Myocyte (in vitro differentiated cells): ENCODE measurements at places on chromosomes 12 and 14. TPM values are rescaled to one million over a fixed set of nuclear protein-coding genes. Genes with fewer than 3 reads are reported as not detected.

DNA sequence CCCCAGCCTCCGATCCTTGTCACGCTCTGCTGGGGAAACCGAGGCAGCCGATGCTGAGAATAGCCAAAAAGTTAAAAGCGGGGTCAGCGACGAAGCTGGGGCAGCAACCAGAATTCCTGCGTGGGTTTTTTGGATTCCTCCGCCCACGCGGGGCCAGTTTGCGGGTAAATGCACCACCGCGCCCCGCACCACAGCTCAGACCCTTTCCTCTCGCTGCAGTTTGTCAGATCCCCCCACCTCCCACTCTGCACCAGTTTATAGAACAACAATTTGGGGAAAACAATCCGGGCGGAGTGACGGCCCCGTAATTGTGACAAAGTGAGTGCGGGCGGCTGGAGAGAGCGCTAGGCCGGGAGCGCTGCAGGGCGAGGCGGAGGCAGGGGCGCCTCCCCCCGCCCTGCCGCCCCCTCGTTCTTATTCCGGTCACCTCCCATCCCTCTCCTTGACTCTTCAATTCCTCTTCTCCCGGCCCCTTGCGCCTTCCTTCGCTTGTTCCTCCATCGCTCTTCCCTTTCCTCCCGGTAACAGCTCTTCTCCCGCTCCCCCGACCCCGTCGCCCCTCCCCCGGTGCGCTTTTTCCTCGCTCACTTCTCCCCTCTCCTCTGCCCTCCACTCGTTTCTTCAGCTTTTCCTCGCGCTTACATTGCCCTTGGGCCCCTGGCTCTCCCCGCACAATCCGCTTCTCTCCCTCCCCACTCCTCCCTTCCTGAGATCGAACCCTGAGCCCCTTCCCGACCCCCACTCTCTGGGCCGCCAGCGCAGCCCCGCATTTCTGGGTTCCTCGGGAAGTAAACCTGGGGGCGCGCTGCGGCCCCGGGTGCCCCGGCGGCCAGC is 646 bp upstream of the DNAJC22 start:
- no peak for DNase-seq

GRCh38 chr12:111926631-111927030 is 84.6 kb downstream of the MAPKAPK5 start:
- no peak for DNase-seq

- DNase-seq = no peak
Measured at GRCh38 chr12:112963227-112963861, 15.0 kb upstream of the OAS2 start.

DNA sequence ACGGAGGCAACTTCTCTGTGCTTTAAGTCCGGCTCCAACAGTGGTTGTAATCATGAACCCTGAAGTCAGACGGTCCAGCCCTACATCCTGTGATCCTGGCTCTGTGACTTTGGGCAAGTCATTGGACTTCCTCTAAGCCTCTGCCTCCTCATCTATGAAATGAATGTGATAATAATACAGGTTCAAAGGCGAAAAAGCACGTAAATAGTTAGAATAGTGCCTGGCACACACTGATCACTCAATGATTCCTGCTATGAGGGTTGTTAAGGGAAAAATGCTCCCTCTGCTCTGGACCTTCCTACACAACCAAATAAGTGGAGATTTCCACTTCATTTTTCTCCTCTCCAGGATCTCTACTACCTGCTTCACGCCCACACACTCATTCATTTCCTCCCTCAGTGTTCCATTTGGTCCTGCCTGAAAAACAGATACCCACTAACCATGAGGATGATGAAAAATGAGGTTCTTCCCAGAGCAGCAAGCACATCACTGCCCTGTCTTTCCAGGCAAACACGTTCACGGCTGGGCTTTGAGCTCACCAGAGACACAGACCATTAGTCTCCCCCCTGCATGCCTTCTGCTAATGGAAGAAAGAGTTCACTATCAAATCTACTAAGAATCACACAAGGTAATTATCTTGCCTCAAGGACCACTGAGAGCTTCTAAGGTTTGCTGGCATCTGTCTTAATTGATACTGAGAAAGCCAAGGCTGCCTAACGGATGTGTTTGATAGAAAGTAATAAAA is 13.2 kb downstream of the NUAK1 start:
- no peak for DNase-seq

GRCh38 chr12:104712968-104713367 is 245.1 kb downstream of the SLC41A2 start:
- DNase-seq = no peak

GRCh38 chr14:69662636-69663299 is 51.4 kb downstream of the SUSD6 start:
- no peak for DNase-seq

DNA sequence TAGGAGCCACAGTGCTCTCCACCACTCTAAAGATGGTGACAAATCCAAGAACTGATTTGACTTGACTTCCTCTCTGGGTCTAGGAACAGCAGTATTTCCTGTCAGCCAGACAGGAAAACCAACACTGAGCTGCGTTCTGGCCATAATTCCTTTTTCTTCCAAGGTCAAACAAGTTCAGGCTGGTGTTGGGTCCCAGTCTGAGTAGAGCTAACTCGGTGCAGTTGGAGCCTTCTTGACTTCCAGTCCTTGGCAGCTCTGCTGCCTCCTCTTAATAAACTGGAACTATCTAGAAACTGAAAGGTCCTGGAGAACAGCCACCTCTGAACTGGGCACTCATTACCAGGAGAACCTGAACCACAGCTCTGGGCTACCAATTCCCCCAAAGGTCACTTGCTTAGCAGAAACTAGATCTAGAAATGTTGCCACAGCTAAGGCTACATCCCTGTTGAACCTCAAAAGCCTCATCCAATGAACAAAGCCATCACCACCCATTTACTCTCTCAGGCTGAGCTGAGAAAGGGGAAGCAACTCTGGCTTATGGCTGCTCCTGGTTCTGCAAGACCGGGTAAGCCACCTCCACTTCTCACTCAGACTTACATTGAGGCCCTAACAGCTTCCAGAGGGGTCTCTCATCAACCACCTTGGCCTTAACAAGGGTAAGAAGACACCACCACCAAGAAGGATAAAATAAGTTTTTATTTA is 27.7 kb downstream of the MAX start:
- no peak for DNase-seq

DNA sequence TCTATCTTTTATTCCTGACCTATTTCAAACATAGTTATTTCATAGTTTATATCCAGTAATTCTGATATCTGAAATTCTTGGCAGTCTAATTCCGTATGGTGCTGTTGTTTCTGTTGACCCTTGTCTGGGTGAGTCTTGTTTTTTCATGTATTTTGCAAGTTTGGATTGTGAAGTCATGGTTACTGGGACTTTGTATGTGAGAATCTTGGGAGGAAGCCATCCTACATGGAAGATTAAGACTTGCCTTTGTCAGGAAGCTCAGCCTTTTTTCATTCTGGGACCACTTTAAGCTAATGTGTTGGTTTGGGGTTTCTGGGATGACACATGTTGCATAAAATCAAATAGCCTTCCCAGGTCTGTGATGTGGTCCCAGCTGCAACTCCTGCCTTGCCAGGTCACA is 191.6 kb upstream of the E2F7 start:
- peak; percentile 7 for DNase-seq

DNA sequence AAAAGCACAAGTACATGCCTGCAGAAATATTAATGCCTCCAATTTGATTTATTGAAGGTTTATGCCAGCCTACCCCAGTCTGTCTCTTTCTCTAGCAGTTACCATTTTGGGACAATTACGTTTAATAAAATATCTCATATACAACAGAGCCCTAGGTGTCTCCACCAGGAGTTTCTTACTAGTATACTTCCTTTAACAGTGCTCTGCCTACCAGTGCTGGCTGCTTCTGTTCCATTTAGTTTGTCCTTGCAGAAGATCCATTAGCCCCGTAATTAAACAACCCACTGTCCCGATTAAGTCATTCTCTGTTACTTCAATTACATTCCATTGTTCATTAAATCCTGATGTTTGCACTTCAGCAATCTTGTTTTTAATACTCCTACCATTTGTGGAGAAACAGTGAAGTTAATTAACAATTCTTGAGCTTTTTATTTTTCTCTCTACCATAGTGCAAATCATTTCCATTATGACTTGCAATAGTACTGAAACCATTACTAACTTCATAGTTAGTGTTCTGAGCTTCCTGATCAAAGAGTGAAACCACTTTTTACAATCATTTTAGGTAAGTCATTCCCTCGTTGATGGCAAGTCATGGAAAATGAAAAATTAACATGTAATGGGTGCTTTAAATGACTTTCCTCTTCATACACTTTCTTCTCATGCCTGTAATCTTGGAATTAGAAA is 121.1 kb downstream of the PLXNC1 start:
- DNase-seq = no peak

DNA sequence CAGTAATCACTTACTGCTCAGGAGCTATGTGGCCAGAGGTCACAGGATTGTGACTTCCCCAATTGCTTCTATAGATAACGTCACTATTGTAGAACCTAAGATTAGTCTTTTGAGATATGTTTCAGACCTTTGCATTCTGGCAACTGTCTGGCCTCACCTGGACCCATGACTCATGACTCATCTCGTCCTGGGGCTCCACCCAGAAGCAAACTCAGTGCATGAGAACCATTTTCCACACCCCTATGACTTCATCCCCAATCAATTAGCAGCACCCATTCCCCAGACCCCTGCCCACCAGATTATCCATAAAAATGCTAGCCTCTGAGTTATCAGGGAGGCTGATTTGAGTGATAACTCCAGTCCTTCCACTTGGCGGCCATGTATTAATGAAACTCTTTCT is 186.9 kb downstream of the EMP1 start:
- DNase-seq = no peak

DNA sequence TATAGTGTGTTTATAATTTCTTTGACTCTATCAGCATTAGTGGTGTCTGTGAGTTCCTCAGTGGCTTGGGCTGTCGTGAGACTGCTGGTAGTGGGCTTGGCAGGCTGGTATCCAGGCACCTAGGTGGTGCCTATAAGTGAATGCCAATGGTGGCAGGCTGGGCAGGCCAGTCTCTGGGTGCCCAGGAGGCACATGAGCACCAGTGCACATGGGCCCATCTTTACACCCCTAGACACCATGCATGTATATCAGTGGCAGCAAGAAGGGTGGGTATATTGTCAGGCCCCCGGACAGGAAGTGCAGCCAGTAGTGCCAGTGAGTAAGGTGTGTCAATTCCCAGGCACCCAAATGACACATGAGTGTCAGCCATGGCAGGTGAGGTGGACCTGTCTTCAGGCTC is 138.2 kb downstream of the PRKD1 start:
- DNase-seq = no peak

- DNase-seq = no peak
Measured at GRCh38 chr14:84671776-84672175, 858.2 kb upstream of the FLRT2 start.

DNA sequence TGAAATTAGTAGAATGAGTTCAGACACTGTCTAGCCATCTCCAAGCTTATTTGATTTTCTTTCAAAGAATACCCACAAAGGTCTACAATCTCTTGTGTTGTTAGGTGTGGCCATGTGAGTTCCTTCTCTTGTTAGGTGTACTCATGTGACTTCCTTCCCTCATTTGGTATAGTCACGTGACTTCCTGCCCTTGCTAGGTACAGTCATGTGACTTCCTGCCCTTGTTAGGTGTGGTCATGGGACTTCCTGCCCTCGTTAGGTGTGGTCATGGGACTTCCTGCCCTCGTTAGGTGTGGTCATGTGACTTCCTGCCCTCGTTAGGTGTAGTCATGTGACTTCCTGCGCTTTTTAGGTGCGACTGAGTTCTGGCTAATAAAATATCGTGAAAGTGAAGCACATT is 179.6 kb downstream of the TMX1 start:
- DNase-seq = no peak

- no peak for DNase-seq
Measured at GRCh38 chr12:27290501-27291168, 42.0 kb upstream of the BMAL2 start.

DNA sequence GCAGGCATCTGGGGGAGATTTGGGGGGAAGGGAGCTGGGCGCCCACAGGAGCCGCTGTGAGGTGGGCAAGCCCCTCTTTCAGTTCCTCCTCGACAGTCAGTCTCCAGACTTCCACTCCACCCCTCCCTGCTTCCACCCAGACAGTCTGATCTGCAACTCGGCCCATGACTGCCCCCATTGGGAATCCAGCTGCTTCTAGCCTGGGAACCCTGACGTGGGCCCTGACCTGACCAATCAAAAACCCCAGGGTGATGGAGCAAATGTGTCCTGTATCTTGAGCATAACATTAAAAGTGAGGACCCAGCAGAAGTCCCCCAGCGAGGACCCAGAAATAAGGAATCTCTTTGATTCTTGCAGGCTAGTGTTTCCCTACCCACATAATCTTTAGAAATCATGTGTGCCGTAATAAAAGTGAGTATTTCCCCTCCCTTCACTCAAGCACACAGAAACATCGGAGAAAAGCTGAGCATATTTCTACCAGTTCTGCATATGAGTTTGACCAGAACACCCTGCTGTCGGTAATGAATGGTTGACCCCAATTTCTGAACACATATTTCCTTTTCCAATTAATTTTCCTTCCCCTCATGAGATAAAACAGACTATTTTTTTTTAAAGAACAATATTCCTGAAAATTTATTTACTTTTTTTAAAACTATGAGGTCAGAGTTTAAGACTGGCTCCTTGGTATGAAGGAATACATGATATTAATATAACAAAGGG is 6.4 kb downstream of the SSH1 start:
- DNase-seq = peak; percentile 86

DNA sequence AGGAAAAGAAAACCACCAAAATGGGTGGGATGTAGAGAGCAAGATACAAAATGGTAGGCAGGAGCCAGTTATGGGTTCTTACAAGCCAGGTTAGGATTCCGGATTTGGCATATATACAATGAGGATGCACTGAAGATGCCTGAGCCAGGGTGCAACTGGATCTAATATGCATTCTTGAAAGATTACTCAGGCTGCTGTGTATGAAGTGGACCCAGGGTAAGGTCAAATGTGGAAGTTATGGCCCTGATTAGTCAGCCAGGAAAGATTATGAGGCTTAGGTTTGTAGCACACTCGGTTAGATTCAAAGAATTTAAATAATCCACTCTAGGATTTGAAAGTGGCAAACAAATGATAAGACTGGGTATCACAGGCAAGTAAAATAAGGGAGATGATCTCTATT is 1750.7 kb upstream of the FLRT2 start:
- DNase-seq = peak; percentile 19

KIF21A gene
- 4.5 and 7.7 TPM in 2 replicates for total RNA-seq

TRPV4 gene
- total RNA-seq = 0.08 and 0.31 TPM in 2 replicates

TSPAN11 gene
- 0.16 TPM in 2 replicates for total RNA-seq

CCDC177 gene
- not detected in 2 replicates for total RNA-seq

ISM2 gene
- 0.05 TPM in 1 of 2 replicates, not detected in the other for total RNA-seq

MFAP5 gene
- 130 and 136 TPM in 2 replicates for total RNA-seq

NOC4L gene
- 11.1 and 14.2 TPM in 2 replicates for total RNA-seq
